Dermis blood vessel endothelial cell (primary cell): ENCODE measurements at places on chromosomes 5 and 9. TPM values are rescaled to one million over a fixed set of nuclear protein-coding genes. Genes with fewer than 3 reads are reported as not detected.

Gene STPG3
- total RNA-seq: 0.34 TPM in 1 of 2 replicates, not detected in the other

Gene DCANP1
- total RNA-seq: not detected in 2 replicates

GRCh38 chr9:93156475-93157008 lies 22.5 kb upstream of the NINJ1 start:
- DNase-seq: no peak

DNA sequence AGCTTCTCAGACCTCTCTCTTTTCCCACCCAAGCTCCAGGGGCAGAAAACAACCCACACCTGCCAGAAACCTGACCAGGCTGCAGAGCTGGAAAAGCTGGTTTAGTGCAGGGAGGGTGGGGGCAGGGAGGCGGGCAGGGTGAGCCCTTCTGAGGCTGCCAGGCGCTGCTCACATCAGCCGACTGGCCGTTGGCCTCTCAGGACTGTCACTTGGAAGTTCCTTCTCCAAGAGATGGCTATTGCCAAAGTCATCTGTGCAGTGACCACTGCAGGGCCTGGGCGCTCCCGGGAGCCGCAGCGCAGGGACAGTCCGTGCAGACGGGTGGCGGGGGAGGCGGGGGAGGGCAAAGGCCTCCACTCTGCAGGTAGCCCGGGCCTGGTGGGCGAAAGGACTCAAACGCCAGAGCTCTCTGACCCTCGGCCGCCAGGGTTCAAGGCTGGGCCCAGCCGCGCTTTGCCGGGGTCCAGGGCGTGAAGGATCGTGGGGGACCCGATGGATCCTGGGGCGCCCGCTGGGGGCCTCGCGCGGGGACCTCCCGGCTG lies 205.0 kb upstream of the IER5L start:
- peak; percentile 9 for DNase-seq
